ENCODE measurements at places on chromosomes 11 and 22. TPM values are rescaled to one million over a fixed set of nuclear protein-coding genes. Genes with fewer than 3 reads are reported as not detected.

GRCh38 chr11:2898366-2899079, 12.9 kb upstream of the CDKN1C start:
- H3K36me3 ChIP-seq: no peaks in the 10 kb centered on the region
- no peaks in the 10 kb centered on the region for H3K27me3 ChIP-seq
- H3K4me3 ChIP-seq: peak overlapping the region; percentile 65
- peak; percentile 65 for DNase-seq
- peaks cover 48% of the 10 kb centered on the region for H3K4me1 ChIP-seq
- peak overlapping the region; percentile 96 for H3K27ac ChIP-seq

DNA sequence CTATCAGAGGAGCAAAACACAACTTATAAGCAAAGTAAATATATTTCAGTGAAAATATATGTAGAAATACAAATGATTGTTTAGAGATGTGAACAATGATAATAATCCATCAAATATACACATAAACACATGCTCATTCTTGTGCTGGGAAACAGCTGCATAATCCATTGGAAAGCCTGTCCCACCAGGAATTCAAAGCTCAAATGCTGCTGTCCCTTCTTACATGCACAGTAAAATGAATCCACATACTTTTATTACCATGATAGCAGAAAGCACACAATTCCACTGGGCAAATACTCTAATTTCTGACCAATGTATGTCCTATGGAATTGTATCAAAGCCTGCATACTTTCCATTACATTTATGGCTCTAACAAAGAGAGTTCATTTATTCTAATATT, 44.5 kb downstream of the SOX6 start:
- no peak overlapping the region for H3K4me3 ChIP-seq
- H3K27ac ChIP-seq: no peak overlapping the region
- no peak for DNase-seq
- no peaks in the 10 kb centered on the region for H3K36me3 ChIP-seq

DNA sequence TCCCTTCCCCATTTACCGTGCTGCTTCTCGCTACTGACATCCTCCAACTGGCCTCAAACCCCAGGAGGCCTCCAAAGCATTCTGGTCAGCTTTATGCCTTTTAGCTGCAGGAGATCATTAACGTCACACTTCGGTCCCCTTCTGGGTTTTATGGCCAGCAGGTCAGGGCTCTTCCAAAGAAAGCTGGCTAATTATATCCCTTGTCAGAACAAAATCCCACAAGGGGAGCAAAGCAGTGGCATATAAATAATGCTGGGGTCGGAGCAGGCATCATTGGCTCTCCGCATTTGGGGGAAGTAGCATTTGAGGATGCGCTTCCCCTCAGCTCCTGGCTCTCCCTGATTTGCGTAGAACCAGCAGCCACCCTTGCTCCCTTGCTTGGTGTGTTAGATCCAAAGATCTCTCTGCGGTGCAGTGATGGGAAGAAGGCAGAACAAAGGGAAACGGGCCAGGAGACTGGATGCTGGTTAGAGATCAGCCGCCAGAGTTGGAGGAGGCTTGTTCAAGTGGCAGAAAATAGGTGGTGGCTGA, 117.4 kb downstream of the DBX1 start:
- peaks cover 2% of the 10 kb centered on the region for H3K27me3 ChIP-seq
- no peaks in the 10 kb centered on the region for H3K4me1 ChIP-seq
- H3K27ac ChIP-seq: no peak overlapping the region
- DNase-seq: no peak
- H3K36me3 ChIP-seq: no peaks in the 10 kb centered on the region
- no peak overlapping the region for H3K4me3 ChIP-seq

- no peak for DNase-seq
- H3K27me3 ChIP-seq: no peaks in the 10 kb centered on the region
- H3K36me3 ChIP-seq: peaks cover 20% of the 10 kb centered on the region
- H3K27ac ChIP-seq: peak overlapping the region; percentile 37
- no peak overlapping the region for H3K4me3 ChIP-seq
Observed at GRCh38 chr22:20867179-20868024, 8.6 kb downstream of the SNAP29 start.

GRCh38 chr11:15213471-15214231, 98.9 kb downstream of the INSC start:
- no peak overlapping the region for H3K4me3 ChIP-seq
- DNase-seq: no peak
- H3K27me3 ChIP-seq: peaks cover 2% of the 10 kb centered on the region
- H3K27ac ChIP-seq: no peak overlapping the region
- no peaks in the 10 kb centered on the region for H3K4me1 ChIP-seq

DNA sequence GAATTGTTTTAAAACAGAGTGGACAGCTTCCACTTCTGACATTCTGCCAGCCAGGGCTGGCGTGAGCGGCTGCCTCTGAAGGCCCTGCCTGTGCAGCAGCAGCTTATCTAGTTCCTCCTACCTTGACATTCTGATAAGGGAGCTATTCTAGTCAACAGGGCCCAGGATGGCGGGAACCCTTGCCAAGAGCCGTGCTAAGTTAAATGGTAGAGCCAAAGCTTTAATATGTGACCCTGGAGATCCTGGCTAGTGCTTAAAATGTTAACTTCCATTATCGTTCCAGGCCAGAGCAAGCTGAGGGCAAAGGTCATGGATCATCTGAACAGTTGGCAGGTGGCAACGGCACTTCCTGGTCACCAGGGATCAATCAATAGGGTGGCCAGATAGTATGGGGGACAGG, 3.5 kb downstream of the KCNJ5 start:
- H3K4me1 ChIP-seq: peaks cover 16% of the 10 kb centered on the region
- no peaks in the 10 kb centered on the region for H3K36me3 ChIP-seq
- H3K27ac ChIP-seq: no peak overlapping the region

GRCh38 chr11:69446108-69446507, 35.4 kb upstream of the LINC01488 start:
- H3K4me3 ChIP-seq: no peak overlapping the region
- H3K27me3 ChIP-seq: peaks cover 12% of the 10 kb centered on the region
- H3K27ac ChIP-seq: no peak overlapping the region
- H3K4me1 ChIP-seq: peaks cover 8% of the 10 kb centered on the region

- no peaks in the 10 kb centered on the region for H3K4me1 ChIP-seq
- H3K36me3 ChIP-seq: peaks cover 15% of the 10 kb centered on the region
- H3K27me3 ChIP-seq: no peaks in the 10 kb centered on the region
- no peak overlapping the region for H3K27ac ChIP-seq
- DNase-seq: no peak
Observed at GRCh38 chr11:62001450-62002191, 34.2 kb upstream of the FTH1 start.

DNA sequence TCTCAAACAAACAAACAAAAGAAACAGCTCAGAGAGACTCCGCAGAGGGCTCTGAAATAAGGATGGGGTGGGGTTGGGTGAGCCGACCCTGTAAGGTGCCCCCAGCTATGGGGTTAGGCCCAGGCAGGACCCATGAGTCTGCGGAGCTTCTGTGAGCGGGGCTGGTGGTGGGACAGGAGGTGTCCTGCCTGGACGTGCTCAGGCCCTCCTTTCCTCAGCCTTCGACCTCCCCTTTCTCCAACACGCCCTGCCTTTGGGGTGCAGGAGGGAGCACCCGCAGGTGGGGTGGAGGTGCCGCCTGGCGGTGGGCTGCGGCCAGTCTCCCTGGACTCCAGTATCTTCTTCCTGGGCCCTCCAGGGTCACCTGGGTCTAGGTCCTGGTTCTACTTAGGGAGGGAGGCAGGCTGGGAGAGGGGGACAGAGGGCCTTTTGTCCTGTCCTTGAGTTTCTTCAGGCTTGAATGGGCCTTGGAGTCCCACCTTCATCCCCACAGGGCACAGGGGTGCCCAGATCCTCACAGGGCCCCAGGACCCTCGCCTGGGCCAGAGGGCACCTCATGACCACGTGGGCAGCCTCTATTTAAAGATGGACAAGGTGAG, 12.3 kb downstream of the PRR33 start:
- no peaks in the 10 kb centered on the region for H3K27me3 ChIP-seq
- H3K4me3 ChIP-seq: no peak overlapping the region
- peaks cover 4% of the 10 kb centered on the region for H3K36me3 ChIP-seq
- no peak overlapping the region for H3K27ac ChIP-seq
- DNase-seq: no peak

GRCh38 chr11:11125618-11126017, 227.4 kb downstream of the CSNK2A3 start:
- no peak overlapping the region for H3K4me3 ChIP-seq
- H3K27me3 ChIP-seq: peaks cover 10% of the 10 kb centered on the region

The HOATZ gene
- not detected for total RNA-seq

The FXYD2 gene
- total RNA-seq: 0.97 TPM

The ARHGAP8 gene
- total RNA-seq: 0.37 TPM

All from activated CD4-positive, alpha-beta T cell treated with anti-CD3 and anti-CD28 coated beads, Interleukin-2, amount 10 ng/mL, durations not matched to agents 7 days and 5 days (primary cell).